ENCODE measurements at places on chromosomes 7 and 10.

DNA sequence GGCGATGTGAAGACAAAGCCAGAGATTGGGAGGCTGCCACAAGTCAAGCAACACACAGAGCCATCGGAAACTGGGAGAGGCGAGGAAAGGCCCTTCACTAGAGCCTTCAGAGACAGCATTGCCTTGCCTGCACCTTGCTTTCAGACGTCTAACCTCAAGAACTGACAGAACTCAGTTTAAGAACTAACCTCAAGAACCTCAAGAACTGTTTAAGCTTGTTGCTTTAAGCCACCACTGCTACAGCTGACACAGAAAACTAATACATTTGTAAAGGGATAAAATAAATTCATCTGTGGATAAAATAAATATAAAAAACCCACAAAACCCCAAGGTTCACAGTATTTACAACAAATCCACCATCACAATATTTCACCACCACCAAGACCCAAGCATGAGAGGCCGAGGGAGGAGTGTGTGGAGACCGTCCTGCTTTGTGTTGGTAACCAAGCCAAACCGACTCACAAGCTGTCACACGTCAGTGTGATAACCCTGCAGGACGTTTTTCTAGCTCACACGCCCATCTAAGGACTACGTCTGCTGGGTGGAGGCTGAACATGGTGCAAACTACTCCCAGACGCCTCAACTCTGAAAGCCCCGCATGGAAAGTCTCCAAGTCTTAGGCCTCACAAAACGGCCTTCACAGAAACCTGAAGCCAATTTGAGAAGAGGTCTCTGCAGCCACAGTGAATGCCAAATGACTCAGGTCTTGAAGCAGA, 116.8 kb downstream of the ABLIM1 start:
- DNase-seq: peak; percentile 67

DNA sequence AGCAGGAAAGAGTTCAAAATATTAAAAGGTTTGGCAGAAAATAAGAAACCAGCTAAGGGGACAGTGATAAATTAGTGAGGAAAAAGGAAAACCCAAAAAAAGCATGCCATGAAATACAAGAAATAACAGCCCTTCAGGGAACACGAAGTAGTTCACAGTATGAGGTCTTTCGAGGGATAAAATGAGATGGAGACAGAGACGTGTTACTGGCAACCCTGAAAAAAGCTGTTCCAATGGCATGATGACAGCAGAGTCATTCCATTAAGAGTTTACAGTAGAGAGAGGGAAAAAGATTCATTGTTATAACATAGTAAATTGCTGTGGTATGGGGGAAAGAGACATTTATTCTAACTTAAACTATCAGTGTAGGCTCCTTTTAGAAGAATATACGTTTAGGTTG, 391.2 kb downstream of the ANKRD7 start:
- no peak for DNase-seq

DNA sequence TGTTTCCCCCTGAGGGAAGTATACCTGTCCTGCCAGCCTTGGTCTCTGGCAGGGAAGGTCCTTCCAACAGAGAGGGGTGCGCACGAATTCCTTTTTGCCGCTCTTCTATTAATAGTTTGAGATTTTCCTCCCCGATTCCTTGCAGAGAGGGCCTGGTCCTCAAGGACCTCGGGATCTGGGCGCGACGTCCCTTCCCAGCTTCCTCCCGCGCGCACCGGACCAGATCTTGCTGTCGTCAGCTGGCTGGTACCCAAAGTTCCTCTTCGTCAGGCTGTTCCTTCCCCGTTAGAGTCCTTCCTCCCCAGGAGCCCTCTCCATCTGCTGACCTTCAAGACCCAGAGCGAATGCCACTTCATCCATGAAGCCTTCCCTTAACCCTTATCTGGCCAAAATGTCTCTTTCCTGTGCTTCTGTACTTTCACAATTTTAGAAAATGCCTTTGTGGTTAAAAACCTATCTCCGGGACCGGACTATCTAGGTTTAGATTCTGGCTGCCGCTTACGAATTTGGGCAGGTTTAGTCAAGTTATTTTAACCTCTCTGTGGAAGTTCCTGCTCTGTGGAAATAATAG, 851 bp upstream of the GOT1 start:
- no peak for DNase-seq

DNA sequence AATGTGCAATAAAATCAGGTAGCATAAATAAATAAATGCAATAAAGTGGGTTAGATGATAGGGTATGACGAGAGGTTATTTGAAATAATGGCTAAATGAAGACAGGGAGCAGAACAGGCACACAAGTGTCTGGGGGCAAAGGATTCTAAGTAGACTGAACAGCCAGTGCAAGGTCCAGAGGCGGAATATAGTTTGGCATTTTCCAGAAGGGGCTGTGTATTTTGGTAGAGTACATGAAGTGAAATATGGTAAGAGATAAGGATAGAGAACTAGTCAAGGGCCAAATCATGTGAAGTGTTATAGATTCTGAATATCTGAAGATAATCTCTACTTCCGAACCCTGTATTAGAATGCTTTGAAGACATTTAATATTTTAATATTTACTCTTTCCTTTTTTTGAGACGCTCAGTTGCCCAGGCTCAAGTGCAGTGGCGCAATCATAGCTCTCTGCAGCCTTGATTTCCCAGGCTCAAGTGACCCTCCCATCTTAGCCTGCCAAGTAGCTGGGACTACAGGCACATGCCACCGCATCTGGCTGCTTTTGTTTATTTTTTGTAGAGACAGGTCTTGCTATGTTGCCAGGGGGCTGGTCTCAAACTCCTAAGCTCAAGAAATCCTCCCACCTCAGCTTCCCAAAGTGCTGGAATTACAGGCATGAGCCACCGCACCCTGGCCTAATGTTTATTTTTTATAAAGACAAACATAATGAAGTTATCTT, 44.4 kb upstream of the CD36 start:
- DNase-seq: no peak

DNA sequence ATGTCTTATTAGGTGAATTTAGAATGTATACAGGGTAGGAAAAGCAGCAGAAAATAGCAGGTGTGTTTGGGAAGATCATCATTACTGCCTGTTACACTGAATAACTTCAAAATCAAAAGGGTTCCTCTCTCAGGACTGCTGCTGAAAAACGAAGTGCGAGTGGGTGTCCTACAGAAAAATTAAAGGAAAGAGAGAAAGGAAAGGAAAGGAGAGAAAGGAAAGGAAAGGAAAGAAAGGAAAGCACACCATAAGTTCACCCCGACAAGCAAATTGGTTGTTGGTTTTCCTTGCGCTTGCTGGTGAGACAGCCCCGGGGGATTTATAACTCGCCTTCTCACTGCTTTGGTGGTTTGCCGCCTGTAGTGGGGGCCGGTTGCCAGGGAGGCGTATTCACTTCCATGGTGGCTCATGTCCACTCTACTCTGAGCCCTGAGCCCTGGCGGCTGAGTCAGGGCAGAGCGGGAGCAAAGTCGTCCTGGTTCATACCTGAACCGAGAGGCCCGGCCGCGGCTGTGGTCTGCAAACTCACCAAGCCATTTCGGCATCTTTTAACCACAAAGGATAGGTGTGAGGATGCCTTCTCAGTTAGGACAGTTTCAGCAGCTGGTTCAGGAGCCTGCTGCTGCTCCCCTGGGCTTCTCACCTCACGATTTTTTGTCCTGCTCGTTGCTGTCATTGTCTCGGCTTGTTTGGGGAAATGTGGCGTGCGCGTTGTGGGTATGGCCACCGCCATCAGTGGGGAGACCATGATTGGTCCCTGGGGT, 26.1 kb downstream of the INPP5A start:
- DNase-seq: no peak

DNA sequence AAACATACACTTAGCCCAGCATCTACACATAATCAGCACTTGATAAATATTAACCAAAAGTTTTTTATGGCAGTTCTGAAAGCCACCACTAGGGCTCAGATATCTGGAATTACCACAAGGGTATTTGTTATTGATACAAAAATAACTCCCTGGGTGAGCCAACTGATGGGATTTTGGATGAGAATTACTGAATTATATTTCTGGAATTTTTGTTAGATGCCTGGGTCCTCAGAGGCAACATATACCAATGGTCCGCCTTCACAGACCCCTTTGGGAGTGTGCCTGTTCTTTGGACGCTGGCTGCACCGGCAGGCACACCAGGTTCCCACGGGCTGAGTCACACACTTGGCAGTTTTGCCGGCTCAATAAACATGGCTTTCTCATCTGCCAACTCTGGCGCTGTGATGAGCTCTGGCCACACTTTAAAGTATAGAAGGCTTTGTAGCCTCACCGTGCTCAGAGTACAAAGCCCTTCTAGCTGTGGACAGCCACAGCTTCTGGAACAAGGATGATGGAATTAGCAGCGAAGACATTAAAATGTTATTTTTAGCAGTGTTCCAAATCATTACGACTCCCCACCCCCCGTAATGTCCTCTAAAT, 24.5 kb upstream of the EEPD1 start:
- DNase-seq: no peak

DNA sequence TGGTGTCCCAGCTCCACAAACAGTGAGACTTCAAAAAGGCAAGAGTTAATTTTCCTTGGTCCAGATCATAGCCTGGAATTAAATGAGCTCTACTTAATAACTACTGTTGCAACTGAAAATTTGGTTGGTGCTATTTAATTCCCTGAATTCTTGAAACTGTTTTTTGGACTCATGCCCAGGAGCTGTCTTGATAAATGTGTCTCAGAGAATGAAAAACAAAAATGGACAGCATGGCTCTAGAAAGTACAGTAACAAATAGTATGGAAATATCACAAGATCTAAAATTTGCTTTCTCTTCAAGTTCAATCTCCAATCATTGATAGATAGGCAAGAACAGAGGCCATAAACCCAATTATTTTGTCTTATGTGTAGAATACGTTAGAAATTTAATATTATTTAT, 42.5 kb downstream of the CCDC71L start:
- DNase-seq: no peak

DNA sequence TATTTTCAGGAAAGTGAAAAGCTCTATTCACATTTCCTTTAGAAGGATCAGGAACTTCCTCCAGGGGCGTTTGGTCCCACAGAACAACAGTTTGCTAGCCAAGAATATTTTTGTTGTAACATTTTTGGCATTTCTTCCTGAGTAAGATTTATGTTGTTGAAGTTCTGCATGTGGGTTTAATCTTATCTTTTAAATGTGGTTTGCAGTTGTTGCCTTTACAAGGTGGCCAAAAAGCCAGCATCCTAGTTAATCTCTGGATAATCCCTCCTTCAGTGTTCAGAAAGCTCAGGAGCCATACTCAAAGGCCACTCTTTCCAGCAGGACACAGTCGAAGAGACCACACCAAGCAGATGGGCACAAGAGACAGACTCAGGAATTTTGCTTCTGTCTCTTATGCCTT, 30.0 kb downstream of the SLC26A4 start:
- DNase-seq: no peak

DNA sequence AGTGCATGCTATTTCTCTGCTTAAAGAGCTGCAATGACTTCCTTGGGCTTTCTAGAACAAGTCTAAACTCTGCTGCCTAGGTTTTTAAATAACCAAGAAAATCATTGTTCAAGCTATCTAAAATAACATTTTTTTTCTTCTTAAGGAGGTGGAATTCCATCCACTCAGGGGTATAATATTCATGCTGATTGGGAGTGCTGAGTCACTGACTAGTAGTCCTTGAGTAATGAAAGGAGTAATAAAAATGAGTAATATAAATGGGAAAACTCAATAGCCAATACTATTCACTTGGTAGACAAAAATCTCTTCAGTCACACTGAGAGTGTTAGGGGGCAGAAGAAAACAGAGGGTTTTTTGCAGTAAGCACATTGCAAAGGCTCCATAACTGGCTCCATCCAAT, 72.0 kb downstream of the GFRA1 start:
- no peak for DNase-seq

- no peak for DNase-seq
These were observed 44.5 kb downstream of the THSD7A start for GRCh38 chr7:11787534-11787933.

- DNase-seq: no peak
These were observed 133.7 kb downstream of the LRRN3 start for GRCh38 chr7:111224354-111225231.

DNA sequence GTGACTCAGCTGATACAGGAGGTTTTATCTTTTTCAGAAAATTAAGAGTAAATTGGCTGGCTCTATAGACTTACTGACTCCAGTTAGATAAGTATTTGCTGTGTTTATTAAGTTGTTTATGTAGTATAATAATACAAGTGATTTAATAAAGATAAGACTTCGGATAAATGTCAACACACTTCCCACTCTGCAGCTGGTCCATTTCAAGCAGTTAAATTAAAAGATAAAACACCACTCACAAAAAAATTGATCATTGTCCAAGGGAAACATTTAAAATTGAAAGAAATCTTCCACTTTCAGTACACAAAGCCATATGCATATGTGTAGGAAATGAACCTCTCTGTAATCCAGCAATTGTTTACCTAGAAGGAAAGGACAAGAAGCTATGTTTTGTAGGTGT, 106.1 kb upstream of the SP8 start:
- no peak for DNase-seq

GRCh38 chr10:70295926-70296325, 12.1 kb upstream of the NPFFR1 start:
- DNase-seq: no peak

DNA sequence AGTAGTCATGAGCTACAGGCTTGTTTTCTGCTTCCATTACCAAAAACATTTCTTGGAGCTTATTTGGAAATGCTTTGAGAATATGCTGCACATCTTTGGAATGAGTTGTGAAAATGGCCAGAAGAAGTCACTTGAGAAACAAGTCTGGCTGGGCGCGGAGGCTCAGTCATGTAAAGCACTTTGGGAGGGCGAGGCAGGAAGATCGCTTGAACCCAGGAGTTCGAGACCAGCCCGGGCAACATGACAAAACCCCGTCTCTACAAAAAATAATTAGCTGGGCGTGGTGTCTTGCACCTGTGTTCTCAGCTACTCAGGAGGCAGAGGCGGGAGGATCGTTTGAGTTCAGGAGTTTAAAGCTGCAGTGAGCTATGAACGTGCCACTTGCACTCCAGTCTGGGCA, 882 bp upstream of the CHCHD1 start:
- DNase-seq: no peak

GRCh38 chr7:85714043-85714578, 527.3 kb upstream of the SEMA3D start:
- no peak for DNase-seq

DNA sequence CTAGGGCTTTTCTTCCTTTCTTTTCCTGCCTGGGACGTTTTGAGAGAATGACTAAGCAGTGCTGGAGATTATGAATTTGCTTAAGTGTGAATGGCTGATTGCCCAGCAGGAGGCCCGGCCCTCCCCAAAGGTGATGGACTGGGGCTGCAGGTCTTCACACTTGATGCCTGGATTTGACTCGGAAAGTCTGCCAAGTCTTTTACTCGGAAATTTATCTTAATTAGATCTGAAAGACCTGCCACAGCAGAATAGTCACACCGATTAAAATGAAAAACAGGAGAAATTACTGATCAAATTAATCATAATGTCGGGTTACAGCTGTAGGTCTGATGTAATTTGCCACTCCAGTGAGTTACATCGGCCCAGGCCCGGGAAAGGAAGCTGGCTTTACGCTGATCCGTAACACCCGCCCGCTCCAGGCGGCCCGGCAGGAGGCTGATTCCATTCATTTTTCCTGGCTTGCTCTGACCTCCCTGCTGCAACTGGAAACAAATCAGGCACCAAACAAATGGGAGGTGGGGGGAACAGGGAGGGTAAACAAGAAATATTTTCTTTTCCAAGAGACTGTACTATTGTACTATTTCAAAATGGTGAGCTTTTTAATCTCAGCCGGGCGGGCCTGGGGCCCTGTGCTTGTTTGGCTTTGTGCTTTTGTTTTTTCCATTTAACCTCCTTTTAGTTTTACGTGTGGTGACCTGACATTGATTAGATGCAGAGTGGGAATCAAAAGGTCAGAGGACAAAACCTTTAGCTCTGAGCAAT, 212.4 kb upstream of the YAE1 start:
- no peak for DNase-seq

GRCh38 chr7:94314413-94315410, 80.0 kb upstream of the COL1A2 start:
- DNase-seq: no peak

All from stimulated activated CD4-positive, alpha-beta T cell treated with anti-CD3 and anti-CD28 coated beads, Interleukin-4, amount 100 ng/mL, for 4 hours (primary cell).